ENCODE measurements at places on chromosomes 1 and 21.

GRCh38 chr1:207027206-207027777 lies 5.3 kb downstream of the C1orf116 start:
- no peak for DNase-seq

- no peak for DNase-seq
Measured at GRCh38 chr1:227740401-227740960, 5.2 kb downstream of the SNAP47 start.

DNA sequence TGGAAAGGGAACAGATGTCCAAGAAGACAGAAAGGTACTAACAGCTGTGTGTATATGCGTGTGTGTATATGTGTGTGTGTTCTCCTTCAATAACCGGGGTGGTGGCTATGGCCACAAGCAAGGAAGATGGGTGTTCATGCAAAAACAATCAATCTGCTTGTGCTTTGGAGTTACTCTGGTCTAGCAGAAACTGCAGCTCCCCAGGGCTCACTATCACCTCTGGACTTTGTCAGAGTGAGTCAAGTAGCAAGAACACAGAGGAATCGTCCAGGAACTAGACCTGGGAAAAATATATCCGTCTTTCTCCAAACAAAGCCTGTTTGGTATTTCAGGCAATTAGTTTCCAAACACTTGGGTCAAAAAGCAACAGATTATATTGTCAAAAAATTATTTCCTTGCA lies 68.6 kb downstream of the GNG12 start:
- no peak for DNase-seq

DNA sequence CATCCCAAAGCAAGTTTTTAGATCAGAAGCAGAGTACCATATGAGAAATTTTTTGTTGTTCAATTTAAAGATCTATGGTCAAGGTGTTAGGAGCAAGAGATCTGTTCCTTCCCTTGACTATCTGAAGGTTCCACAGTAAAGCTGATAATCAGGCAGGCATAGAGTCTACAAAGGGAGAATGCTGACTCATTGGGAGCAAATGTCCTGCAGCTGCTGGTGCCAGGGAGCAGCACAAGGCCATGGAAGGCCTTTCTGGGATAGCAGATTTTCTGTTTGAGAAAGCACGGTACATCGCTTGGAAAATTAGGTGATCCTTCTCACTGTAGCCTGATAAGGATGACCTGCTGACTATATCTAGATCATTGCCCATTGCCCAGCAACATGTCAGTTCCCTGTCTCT lies 210.1 kb upstream of the C1orf87 start:
- no peak for DNase-seq

- DNase-seq = no peak
Measured at GRCh38 chr1:98763488-98764150, 102.1 kb downstream of the SNX7 start.

- DNase-seq = no peak
Measured at GRCh38 chr1:28905921-28906666, 8.3 kb upstream of the EPB41 start.

DNA sequence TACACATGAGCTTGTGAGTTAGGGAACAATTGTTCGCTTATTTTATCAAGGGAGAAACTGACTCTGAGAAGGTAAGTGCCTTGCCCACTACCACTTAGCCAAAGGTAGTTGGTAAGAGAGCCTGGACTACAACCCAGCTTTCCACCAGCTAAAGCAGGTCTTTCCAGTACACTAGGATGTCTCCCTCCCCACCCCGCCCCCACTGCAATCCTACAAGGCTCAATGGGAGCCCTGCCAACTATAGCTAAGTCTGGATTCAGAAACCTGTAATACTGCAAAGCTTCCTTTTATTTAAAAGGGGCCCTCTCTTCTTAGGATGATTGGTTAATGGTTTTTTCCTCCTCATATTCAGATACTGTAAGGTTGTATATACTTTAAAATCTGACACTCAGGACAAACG lies 102.0 kb upstream of the C8B start:
- DNase-seq = no peak

- DNase-seq = peak; percentile 57
Measured at GRCh38 chr1:180633057-180634056, 1.5 kb downstream of the XPR1 start.

GRCh38 chr1:201312298-201312697 lies 29.0 kb downstream of the PKP1 start:
- no peak for DNase-seq

DNA sequence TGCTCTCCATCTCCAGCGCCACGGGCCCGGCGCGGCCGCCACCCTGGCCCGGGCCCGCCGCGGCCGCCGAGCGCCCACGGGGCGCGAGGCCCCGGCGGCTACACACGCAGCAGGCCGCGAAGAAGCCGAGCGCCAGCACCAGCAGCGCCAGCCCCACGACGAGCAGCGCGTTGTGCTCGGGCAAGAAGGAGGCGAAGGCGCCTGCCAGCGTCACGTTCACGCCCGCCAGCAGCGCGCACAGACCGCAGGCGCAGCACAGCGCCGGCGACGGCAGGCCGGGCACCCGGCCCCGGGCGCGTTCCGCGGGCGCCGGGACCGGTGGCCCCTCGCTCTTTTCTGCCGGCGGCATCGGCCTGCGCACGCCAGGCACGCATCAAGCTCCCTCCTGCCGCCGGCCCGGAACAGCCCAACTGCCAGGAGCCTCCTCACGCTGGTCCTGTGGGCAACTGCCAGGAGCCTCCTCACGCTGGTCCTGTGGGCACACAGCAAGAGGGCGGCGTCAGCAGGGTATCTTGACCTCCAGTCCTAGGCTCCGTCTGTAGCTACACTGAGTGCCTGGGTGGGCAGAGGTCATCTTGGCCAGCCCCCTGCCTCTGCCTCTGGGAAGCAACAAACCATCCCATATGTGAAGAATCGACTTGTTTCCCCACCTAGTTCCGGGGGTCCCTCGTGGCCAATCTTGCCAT lies 18.1 kb downstream of the KNCN start:
- peak; percentile 49 for DNase-seq

GRCh38 chr1:87330057-87330884 lies 1.6 kb downstream of the LMO4 start:
- DNase-seq = peak; percentile 67

GRCh38 chr1:29129916-29130315 lies 6.2 kb upstream of the TMEM200B start:
- no peak for DNase-seq

DNA sequence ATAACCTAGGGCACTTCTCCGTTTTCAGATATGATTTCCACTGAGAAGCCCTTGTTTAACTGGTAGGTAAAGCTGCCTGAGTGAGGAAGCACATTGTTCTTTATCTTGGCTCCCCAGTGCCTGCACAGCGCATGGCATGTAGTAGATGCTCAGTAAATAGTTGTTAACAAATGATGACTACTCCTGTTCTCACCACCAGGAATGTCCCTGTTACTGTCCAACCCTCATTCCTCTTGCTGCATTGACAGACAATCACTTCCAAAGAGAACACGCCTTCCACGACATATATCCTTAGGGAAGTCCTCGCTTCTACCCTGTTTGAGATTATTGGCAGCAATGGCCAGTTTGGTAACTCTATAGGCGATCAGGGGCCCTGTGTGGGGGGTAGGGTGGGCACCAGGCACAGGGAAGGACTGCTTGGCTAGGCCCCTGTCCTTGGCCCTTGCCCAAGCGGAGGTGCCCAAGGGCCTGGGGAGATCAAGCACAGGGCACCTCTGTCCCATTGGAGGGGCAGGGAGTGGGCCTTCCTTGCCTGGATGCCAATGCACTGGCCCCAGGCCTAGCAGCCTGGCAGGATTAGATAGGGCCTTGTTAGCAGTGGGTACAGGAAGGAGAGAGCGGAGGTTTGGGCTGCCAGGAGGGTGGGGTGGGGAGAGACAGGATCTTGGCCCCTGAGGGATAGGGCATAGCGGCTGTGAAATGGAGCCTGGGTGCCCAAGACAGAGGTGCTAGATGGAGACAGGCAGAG lies 10.2 kb downstream of the NES start:
- DNase-seq = no peak

- DNase-seq = no peak
Measured at GRCh38 chr1:81869307-81869706, 68.6 kb downstream of the ADGRL2 start.

GRCh38 chr21:39037807-39038405 lies 145.3 kb downstream of the PSMG1 start:
- DNase-seq = no peak

DNA sequence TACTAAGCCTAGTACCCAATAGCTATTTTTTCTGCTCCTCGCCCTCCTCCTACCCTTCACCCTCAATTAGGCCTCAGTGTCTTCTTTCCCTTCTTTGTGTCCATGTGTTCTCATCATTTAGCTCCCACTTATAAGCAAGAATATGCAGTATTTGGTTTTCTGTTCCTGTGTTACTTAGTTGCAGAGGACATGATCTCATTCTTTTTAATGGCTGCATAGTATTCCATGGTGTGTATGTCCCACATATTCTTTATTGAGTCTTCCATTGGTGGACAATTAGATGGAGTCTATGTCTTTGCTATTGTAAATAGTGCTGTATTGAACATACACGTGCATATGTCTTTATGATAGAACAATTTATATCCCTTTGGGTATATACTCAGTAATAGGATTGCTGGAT lies 106.9 kb upstream of the NR5A2 start:
- DNase-seq = no peak

GRCh38 chr1:101105877-101106276 lies 80.3 kb upstream of the DPH5 start:
- DNase-seq = no peak

- DNase-seq = no peak
Measured at GRCh38 chr1:43372172-43372571, 4.4 kb upstream of the ELOVL1 start.

DNA sequence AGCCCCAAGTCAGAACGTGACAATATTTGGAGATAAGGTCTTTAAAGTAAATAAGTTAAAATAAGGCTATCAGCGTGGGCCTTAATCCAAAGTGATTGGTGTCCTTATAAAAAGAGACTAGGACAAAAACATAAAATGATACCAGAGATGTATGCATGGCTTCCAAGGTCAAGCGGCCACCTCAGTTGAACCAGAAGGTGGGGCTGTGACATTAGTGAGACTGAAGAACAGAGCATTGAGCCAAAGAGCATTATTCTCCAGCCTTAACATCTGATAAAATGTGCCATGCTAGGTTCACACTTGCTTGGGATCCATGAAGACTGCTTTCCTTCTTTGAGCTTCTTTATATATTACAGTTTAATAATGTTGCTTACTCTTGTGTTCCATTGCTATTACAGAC lies 554.6 kb downstream of the PLA2G4A start:
- peak; percentile 5 for DNase-seq

GRCh38 chr1:155000411-155000725 lies 2.2 kb upstream of the ZBTB7B start:
- DNase-seq = peak; percentile 69

GRCh38 chr1:91617285-91617765 lies 116.7 kb downstream of the CDC7 start:
- no peak for DNase-seq

GRCh38 chr1:44472620-44473525 lies 67.8 kb downstream of the RNF220 start:
- DNase-seq = no peak

DNA sequence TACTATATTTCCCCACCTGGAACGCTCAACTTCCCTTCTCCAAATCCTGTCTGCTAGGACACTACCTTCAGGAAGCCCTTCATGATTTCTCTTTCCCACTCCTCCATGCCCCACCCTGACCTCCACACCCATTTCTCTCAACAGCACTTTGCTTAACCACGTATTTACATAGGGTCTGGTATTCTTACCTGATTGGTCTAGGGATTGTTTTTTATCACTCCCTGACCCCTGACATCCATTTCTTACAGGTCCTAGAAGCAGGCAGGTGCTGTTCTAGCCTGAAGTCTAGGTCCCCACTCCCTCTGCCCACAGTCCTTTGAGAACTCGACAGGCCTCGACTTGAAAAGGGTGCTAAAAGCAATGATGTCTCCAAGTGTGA lies 47.5 kb downstream of the DMAP1 start:
- DNase-seq = peak; percentile 31

GRCh38 chr1:171245458-171246064 lies 2.7 kb upstream of the FMO1 start:
- peak; percentile 71 for DNase-seq

- peak; percentile 60 for DNase-seq
Measured at GRCh38 chr1:230295367-230295766, 130.8 kb downstream of the PGBD5 start.

DNA sequence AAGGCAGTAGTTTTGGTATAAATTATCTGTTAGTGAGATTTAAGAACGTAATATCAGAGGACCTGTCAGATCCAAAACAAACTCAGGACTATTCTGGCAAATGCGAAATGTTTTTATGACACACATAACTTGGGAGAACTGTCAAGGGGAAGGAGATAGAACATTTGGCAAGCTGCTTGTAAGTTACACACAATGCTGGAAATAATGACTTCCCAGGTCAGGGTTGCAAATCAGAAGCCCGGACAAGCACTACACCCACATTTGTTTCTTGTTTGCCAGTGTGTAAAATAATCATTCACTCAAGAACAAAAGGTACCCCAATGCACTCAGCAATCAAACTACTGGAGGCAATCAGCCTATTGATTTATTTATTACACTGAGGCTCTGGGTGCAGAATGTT lies 354.7 kb downstream of the KCNH1 start:
- DNase-seq = no peak

GRCh38 chr1:177571076-177571475 lies 398.8 kb downstream of the SEC16B start:
- no peak for DNase-seq

DNA sequence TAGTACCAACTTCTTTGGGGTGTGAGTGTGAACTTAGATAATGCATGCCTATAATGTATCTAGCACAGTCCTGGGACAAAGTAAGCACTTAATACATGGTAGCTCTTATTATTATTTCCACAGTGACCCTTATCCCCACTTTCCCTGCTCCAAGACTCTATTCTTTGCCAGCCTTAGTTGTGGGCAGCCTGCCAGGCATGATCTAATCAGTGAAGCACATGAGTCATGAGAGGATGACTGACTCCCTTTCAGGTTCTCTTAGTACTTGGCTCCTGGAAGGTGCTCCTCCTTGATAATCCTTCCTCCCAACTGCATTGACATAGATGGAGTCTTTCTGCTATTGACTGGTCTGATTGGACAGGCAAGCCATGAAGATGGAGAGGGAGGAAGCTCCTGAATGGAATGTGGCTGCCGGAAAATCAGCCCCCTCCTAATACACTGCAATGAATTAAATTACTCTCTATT lies 17.4 kb upstream of the GNG12 start:
- no peak for DNase-seq

GRCh38 chr1:226974544-226975258 lies 34.6 kb downstream of the COQ8A start:
- no peak for DNase-seq

- no peak for DNase-seq
Measured at GRCh38 chr1:147238053-147238902, 4.2 kb upstream of the CHD1L start.

GRCh38 chr1:17239420-17239819 lies 9.5 kb upstream of the PADI3 start:
- DNase-seq = peak; percentile 86

- DNase-seq = no peak
Measured at GRCh38 chr1:21834666-21835065, 22.6 kb downstream of the LDLRAD2 start.

All from hematopoietic multipotent progenitor cell treated with erythropoietin and hydrocortisone succinate and interleukin-3 and kit ligand, for 6 days (in vitro differentiated cells).